ENCODE measurements at places on chromosomes 3 and 15.

DNA sequence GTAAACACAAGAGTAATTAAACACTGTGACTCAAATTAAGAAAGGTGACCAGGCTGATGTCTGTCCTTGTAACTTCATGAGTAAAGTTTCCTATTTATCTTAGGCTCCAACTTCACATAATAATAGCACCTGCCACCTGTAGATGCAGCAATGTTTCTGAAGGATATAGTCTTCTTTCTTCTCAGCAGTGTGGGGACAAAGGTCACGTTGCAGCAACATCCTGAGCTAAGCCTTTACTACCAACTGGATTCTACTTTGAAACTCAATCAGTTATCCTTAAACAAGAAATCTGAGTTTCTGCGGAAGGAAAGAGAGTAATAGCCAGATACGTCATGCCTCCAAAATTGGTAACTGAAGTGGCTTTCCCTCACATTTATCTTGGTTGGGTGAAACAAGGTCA lies 253.1 kb downstream of the RBMS3 start:
- DNase-seq, result no peak

GRCh38 chr15:74790080-74790916 lies 8.4 kb downstream of the CSK start:
- DNase-seq, result no peak

DNA sequence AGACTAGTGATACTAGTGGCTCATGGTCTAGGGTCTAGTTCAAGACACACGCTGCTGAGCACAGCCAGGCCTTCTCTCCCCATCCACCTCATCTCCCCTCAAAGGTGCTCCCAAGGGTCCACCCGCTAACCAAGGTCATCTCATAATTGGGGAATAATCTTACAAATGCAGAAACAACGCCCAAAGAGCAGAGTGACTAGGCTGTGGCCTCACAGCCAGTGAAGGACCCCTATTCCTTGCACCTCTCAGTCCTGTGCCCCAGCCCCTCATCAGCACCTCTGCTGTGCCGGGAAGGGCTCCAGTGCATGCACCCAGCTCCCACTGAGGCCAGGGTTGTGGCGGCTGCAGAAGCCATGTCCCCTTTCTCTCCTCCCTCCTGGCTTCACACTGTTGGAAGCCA lies 286.9 kb downstream of the UACA start:
- DNase-seq, result no peak

GRCh38 chr15:78206326-78207109 lies 27.8 kb downstream of the ACSBG1 start:
- no peak for DNase-seq

DNA sequence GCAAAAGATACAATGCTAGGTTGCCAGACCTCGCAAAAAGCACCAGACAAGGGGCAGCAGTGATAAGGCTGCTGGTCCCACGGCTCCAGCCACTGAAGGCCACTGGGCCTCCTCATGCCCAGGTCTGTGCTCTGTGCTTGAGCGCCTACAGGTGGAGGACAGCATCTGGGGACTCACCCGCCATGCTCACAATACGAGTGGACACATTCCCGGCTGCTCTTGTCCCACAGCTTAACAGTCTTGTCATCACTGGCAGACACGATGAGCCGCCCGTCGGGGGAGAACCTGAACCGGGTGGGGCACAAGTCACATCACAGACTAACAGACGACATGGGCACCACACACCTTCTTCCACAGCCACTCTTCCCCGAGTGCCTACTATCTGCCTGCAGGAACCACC lies 7.4 kb downstream of the POC1A start:
- DNase-seq, result no peak

GRCh38 chr3:110248666-110249065 lies 823.0 kb upstream of the NECTIN3 start:
- DNase-seq, result no peak

DNA sequence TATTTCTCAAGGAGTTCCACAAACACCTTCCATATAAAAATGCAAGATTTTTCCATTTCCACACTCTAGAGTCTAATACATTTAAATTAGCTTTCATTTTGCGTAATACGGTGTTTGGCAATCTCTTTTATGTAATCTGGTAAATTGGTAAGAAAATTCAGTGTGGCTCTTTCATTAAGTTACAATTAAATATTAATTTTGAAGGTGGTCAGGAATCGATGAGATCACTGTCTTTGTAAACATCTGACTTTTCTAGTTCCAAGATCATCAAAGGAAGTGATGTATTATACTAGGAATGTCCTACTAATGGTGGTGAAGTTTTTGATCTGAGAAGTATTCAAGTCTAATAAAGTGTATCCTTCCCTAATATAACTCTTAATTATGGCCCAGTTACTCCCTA lies 1.1 kb upstream of the UTS2B start:
- no peak for DNase-seq

DNA sequence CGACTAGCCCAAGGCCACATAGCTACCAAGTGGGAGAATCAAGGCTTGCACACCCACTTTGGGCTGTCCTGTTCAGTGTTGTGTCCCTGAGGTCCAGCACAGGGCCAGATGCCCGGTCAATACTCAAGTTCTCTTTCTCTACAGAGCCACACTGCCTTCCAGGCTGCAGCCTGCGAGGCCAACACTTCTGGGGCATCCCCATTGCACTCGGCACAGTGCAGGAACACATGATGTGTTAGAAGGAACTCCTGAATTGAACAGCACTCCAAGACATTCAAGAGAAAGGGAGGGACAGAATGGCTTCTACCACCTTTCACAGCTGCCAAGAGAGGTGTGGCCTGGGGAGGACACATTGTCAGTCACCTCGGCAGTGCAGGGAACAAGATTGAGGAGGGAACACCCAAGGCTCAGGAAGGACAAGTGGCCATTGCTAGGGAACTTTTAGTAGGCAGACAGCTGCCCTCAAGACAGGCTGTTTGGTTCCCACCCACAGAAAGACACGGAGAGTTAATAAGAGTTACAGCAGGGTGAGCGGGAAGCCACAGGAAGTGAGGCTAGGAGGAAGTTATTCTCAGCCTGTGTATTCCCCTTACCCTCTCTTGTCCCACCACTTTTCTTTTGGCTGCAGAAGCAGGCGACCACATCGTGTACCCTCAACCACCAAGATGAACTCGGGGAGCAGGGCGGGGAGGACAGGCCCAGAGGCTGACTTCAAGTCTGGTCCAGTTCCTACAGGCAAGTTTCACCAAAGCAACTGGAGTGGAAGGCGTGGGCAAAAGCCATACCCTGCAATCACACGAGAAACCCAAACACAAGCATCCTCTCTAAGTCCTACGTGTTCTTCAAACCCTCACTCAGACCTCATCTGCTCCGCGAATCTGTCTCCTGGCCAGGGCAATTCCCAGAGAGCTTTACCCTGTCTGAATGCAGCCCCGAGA lies 69.4 kb downstream of the SRGAP3 start:
- DNase-seq, result no peak

DNA sequence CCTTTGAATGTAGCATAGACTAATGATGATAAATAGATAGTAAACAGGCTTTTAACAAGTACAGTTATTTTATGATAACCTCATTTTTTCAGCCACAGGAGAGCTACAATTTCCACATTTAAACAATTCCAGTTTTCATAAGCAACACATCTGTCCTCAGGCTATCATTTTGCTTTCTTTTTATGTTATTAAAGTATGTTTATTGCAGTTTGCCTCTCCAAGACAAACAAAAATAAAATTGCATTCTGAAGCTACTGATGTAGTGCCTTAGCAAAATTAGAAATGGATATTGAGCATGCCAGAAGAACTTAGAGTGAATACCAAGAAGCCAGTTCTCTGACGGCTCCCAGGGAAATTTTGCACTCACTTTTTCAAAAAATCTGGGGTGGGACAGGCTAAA lies 140.6 kb upstream of the ABHD17C start:
- no peak for DNase-seq

DNA sequence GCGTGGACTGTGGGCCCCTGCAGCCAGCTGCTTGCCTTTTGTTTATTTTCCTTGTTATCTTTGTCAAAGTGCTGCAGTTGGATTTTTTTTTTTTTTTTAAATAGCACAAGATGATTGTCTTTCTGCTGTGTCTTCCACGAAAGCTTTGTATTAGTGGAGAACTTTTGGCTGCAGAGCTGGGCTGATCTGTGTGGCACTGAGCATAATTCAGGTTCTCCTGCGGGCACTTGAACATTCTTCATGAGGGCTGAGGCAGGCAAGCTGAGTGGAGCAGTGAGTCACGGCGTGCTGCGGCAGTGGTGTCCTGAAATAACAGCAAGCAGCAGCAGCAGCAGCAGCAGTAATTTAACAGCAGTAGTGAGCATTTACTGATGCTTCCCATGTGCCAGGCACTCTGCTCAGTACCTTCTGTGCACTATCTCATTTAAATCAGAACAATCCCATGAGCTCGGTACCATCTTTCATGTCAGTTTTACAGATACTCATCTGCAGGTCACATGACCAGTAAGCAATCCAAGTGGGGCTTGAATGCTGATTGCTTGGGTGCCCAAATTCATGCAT lies 45.8 kb downstream of the MITF start:
- no peak for DNase-seq

GRCh38 chr15:38201714-38202113 lies 50.9 kb upstream of the SPRED1 start:
- no peak for DNase-seq

GRCh38 chr3:41053220-41053619 lies 146.1 kb upstream of the CTNNB1 start:
- DNase-seq, result no peak

DNA sequence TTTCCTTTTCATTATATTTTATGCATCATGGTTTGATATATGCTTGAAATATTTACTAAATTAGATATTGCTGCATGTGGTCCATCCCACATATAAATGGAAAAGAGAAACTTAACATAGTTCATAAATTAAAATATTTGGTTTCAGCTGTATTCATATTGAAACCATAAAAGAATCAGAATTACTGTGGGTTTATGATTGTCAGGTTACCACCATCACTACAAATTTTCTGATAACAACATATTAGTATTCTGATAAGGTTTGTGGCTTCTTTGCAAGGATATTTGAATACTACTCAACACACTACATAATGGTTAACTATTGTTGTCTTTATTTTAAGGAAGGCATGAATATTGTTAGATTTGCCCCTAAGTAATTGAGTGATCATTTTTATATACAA lies 235.5 kb downstream of the UBE2E2 start:
- DNase-seq, result no peak

DNA sequence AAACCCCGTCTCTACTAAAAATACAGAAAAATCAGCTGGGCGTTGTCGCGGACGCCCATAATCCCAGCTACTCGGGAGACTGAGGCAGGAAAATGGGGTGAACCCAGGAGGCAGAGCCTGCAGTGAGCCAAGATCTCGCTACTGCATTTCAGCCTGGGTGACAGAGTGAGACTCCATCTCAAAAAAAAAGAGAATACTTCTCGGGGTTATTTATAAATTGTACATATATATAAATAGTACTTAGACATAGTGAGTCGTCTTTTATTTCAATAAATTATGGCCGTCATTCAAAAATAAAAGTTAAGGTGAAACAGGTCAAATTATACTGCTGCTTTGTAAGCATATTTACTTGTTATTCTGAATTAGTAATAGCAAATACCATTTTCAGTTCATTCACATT lies 12.1 kb upstream of the EBLN2 start:
- no peak for DNase-seq

DNA sequence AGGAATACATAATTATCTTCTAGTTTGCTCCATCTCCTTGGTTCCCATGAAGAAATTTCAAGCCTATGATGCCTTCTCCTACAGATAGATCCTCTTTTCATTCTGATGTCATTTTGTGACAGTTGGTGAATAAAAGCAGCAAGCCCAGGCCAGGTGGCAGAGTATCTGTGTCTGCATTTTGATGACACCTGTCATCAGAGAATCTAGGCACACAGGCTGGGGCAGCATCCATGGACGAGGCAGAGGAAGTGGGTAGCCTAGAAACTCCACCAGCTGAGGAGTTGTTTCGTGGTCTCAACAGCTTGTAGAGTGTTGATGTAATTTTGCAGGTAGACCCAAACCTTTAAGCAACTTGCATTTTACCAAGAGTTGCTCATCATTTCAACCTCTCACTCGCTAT lies 269.8 kb downstream of the FEZF2 start:
- DNase-seq, result no peak

- no peak for DNase-seq
Observed at GRCh38 chr15:101139986-101140696, 111.7 kb downstream of the CHSY1 start.

- no peak for DNase-seq
Observed at GRCh38 chr15:90192961-90193786, 8.0 kb upstream of the SEMA4B start.

GRCh38 chr15:57541805-57542504 lies 49.7 kb upstream of the MYZAP start:
- no peak for DNase-seq

DNA sequence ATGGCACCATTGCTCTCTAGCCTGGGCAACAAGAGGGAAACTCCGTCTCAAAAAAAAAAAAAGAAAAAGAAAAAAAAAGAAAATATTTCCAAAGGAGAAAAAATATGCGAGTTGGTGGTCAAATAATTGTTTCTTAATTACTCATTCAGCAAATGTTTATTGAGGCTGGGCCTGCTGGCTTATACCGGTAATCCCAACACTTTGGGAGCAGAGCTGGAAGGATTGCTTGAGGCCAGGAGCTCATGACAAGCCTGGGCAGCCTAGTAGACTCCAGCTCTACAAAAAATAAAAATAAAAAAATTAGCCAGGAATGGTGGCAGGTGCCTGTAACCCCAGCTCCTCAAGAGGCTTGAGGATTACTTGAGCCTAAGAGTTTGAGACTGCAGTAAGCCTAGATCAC lies 4.1 kb downstream of the KNL1 start:
- DNase-seq, result no peak

- no peak for DNase-seq
Observed at GRCh38 chr3:33831053-33831452, 32.6 kb downstream of the PDCD6IP start.

- DNase-seq, result no peak
Observed at GRCh38 chr3:125959317-125960065, 9.5 kb upstream of the ROPN1B start.

GRCh38 chr3:153852355-153852754 lies 268.8 kb upstream of the ARHGEF26 start:
- no peak for DNase-seq

- no peak for DNase-seq
Observed at GRCh38 chr3:50133283-50133615, 21.9 kb upstream of the SEMA3F start.

DNA sequence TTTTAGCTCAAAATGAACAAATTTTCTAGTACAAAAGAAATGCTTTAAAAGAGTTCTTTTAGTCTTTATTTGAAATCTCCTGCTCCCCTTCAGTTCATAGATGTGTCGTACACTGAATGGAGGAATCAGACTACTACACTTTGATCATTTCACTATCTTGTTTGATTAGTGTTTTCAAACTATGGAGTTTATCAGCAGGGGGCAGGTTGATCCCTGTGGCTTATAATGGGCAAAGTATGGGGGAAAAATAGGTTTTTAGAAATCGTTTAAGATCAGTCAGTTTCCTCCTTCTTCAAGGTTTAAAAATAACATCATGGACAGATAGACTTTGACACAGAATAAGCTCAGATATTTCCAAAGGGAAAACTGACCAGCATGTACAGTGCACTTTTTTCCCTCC lies 701.7 kb downstream of the CADM2 start:
- DNase-seq, result no peak

GRCh38 chr3:46729038-46729437 lies 11.4 kb upstream of the PRSS50 start:
- DNase-seq, result no peak

- DNase-seq, result no peak
Observed at GRCh38 chr3:159625594-159625993, 363.0 kb upstream of the IL12A start.

GRCh38 chr15:83983634-83984458 lies 251.7 kb upstream of the GOLGA6L4 start:
- no peak for DNase-seq

GRCh38 chr3:194537732-194538247 lies 51.0 kb upstream of the ATP13A3 start:
- no peak for DNase-seq

- no peak for DNase-seq
Observed at GRCh38 chr15:42876224-42876623, 44.4 kb downstream of the TTBK2 start.
